ENCODE measurements at places on chromosomes 1 and 21.

GRCh38 chr1:154301582-154301981, 19.3 kb upstream of the AQP10 start:
- DNase-seq: no peak

- peak; percentile 87 for DNase-seq
These were observed 54.3 kb upstream of the HNRNPU start for GRCh38 chr1:244918421-244919319.

GRCh38 chr1:221418346-221418745, 323.5 kb downstream of the DUSP10 start:
- DNase-seq: no peak

- no peak for DNase-seq
These were observed 54.5 kb upstream of the LAPTM5 start for GRCh38 chr1:30812076-30812475.

GRCh38 chr21:40733024-40733397, 113.9 kb downstream of the DSCAM start:
- no peak for DNase-seq
